Stimulated activated CD8-positive, alpha-beta memory T cell treated with anti-CD3 and anti-CD28 coated beads, Interleukin-7, amount 100 ng/mL, for 24 hours (primary cell): ENCODE measurements at places on chromosomes 2 and 18.

DNA sequence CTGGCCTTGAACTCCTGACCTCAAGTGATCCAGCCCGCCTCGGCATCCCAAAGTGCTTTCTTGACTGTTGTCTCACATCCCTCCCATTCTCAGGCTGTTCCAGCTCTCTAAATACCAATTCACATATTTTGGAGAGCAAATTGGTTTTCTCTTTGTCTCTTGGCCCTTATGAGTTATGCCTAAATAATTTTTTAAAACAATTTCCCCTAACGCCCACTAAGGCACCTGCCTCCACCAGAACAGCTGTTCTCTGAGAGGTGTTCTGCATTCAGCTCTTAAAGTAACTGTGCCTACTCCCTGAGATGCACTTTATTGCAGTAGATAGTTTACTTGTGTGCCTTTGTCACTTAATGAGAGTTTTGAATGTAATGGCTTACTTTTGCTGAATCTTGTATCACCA is 6.9 kb downstream of the CCDC195 start:
- no peak for DNase-seq

DNA sequence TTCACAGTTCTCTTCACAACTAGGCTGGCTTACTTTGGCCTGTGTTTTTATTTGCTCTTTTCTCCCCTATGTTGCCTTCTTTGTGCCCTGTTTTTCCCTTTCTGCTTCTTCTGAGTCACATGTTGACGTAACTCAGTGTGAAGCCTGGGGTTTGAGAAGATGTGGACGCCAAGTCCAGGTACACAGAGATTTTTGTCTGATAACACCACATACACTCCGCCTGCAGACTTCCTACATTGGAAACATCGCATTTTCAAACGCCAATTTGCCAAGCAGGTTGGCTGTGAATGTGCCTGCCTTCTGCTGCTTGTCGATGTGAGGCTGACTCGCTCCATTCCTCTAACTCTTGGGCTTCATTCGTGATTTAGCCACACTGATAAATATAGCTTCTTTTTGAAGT is 62.6 kb upstream of the FN1 start:
- no peak for DNase-seq

DNA sequence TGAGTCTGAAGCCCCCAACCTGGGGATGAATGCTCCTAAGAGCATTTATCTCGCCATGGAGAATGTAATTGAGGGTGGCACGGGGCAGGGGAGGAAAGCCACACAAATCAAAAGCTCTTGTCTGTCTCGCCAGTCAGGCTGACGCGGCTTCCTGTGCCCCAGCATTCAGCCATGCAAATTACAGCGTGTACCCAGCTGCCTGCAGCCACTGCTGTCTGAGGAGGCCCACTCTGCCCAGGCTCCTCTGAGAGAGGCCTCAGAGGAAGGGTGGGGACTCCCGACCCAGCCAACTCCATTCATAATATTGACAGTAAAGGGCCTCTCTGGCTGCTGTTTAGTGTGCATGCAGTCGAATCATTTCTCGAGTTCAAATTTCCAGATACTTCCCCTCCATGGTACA is 22.0 kb downstream of the SMAD7 start:
- DNase-seq: peak; percentile 39

GRCh38 chr2:240514631-240515030 is 43.2 kb downstream of the ANKMY1 start:
- DNase-seq: no peak

GRCh38 chr2:134647607-134648256 is 71.1 kb downstream of the TMEM163 start:
- DNase-seq: no peak

DNA sequence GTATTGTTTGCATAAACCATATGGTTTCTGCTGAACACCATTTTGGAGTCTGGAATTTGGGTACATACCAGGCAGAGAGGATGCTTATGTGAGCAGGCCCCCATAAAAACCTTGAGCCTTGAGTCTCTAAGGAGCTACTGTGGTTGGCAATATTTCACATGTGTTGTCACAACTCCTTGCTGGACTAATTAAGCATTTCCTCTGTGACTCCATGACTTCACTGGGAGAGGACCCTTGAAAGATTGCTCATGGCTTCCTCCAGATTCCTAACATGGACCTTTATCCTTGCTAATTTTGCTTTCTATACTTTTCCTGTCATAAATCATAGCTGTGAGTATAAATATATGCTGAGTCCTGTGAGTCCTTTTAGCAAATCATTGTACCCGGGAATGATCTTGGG is 7.6 kb upstream of the COQ10B start:
- DNase-seq: no peak

GRCh38 chr2:128270672-128271596 is 47.7 kb downstream of the HS6ST1 start:
- no peak for DNase-seq

DNA sequence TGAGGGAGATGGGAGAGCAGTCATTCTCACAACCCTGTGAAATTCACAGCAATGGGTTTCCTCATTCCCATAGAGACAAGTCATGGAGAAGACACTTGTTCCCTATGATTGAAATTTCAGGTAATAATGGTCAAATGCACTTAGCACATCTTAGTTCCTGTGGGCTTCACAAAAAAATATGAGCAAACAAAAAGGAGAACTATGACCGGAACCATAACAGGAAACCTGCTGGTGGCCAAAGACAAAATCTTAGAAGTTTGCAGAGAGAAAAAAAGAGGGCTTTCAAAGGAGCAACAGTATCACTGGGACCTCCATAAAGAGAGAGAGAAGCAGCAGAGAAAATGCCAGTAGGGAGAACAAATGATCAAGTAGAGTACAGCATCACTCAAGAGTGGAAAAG is 138.9 kb upstream of the APCDD1 start:
- DNase-seq: no peak

DNA sequence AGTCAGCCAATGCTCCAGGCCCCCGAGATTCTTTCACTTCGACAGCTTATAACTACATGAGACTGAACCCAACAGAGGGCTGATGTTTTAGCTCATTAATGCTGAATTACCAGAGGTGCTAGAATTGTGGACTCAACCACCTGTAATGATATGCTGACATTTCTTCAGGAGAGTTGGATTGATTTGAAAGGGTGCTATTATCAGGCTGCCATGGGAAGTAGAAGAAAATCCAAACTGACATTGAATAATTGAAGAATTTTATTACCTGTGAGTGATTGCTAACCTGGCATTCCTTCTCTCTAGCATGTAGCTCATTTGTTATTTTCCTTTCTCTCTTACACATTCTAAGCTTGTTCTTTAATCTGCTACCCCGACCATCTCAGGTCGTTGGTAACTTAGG is 488.8 kb downstream of the PID1 start:
- no peak for DNase-seq

DNA sequence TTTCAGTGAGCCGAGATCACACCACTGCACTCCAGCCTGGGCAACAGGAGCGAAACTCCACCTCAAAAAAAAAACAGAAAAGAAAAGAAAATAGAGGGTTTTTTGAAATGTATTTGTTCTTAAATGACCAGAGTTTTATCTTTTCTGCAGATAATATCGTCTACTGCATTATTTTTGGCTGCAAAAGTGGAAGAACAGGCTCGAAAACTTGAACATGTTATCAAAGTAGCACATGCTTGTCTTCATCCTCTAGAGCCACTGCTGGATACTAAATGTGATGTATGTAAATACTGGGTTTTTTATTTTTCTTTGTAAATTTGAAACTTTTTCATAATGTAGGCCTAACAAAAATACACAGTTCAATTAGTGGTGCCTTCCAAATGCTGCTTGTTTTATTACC is 18.1 kb downstream of the CCNT2 start:
- no peak for DNase-seq

GRCh38 chr2:54052825-54053718 is 62.3 kb upstream of the ACYP2 start:
- DNase-seq: no peak

GRCh38 chr2:46747297-46747818 is 168.2 kb downstream of the MCFD2 start:
- DNase-seq: no peak

DNA sequence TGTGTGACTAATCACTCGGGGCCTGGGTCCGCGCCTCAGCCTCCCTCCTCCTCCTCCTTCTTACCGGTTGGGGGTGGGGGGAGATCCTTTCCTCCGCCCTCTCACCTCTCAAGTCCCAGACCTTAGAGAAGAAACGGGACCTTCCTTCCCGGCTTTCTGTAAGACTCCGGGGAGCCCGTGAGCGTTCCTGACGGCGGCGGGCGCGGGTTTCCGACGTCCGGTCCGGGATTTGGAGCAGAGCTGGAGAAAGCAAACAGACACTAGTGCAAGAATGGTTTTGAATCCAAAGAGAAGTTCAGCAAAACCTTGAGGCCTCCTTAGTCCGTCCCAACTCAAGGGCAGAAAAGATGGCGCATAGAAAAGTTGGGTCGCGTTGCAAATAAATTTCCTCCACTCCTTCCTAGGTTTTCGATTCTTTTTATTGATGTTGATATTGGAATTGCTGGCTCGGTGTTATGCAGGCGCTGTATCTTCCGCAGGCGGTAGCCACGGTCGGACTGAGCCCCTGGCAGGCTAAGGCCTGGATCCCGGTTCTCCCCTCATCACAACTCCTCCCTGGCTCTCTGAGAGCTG is 2.0 kb downstream of the DLX1 start:
- no peak for DNase-seq

- DNase-seq: no peak
Measured at GRCh38 chr18:66949419-66949818, 345.5 kb upstream of the CDH19 start.

DNA sequence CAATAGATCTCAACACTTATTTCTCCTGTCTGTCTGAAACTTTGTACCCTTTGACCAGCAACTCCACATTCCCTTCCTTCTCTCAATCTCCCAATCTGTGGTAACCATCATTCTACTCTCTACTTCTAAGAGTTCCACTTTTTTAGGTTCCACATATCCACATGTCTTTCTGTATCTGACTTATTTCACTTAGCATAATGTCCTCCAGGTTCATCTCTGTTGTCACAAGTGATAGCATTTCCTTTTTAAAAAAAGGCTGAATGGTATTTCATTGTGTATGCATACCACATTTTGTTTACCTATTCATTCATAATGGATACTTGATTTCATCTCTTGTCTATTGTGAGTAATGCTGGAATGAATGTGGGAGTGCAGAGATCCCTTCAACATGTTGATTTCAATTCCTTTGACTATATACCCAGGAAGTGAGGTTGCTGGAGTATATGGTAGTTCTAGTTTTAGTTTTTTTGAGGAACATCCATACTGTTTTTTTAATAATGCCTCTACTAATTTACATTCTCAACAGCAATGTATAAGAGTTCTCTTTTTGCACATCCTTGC is 18.8 kb upstream of the MMADHC start:
- DNase-seq: no peak

DNA sequence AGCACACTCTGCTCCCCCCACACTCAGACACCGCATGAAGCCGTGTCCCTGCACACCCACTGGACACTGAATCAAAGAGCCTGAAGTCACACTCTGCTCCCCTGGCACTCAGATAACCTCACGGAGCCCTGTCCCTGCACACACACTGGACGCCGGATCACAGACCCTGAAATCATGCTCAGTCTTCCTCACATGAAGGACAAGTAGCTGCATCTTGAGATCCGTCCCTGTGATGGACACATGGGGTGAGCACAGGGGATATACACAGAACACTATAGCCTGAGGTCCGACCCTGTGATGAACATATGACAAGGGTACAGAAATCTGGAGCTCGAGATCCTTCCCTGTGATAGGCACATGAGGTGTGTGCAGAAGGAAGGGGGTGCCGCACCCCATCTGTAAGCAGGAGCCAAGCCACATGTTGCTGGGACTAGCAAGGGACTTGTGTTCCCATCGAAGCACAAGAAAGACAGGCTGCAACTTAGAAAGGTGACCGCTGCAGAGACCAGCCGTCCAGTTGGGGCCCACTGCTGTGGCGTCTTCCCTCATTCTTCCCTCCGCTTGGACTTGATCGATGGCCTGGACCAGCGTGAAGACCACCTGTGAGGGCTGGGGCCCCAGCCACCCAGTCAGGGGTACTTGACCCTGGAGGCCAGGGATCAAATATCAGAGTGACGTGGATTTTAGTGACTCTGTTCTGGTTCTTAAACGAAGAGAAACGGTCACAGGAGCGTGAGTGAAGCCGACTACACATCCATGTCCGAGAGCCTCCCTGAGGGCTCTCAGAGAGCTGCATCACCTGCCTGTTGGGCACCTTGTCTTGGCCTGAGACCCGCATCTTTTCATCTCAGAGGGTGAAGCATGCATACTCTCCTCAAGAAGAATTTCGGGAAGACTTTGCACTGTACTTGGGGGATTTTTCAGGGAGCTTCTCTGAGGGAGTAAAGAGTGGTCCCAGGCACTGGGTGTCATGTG is 391.7 kb upstream of the SALL3 start:
- no peak for DNase-seq

DNA sequence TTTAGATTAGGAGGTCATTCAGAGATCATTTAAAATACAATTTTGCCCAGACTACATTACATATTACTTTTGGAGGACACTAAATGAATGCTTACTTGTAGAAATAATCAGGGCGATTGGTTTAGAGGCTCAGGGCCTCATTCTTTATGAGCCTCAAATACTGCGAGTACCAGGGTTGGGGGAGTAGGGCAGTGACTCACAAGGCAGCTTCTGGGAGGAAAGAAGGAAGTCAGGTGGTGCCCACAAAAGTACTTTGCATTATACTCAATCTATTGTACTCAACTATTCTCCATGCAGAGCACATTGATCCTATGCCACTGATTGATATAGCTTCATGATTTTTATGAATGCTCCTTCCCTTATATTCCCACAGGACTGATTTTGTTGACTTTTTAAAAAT is 166.9 kb downstream of the SOCS6 start:
- DNase-seq: no peak

GRCh38 chr2:211367711-211368110 is 811.3 kb downstream of the CPS1 start:
- DNase-seq: no peak

DNA sequence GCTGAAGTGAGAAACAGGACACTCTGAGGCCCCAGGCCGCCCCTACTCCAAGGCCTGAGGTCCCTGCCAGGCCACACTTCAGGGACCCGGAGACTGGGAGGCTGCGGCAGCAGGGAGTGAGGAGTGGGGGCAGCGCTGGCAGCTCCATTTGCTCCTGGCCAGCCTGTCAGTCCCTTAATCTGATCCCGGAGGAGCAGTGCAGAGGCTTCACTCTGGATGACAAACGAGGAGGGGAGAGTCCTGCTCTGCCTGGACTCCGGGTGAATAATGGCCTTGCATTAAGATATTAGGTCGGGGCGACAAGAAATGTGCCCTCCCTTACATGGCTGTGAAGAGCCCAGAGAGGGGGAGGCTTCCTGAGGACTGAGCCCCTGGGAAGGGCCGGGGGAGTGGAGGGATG is 14.3 kb upstream of the PRSS56 start:
- no peak for DNase-seq

- no peak for DNase-seq
Measured at GRCh38 chr2:150309311-150310080, 178.0 kb downstream of the RND3 start.

GRCh38 chr18:39208729-39209128 is 1643.1 kb upstream of the CELF4 start:
- DNase-seq: no peak

DNA sequence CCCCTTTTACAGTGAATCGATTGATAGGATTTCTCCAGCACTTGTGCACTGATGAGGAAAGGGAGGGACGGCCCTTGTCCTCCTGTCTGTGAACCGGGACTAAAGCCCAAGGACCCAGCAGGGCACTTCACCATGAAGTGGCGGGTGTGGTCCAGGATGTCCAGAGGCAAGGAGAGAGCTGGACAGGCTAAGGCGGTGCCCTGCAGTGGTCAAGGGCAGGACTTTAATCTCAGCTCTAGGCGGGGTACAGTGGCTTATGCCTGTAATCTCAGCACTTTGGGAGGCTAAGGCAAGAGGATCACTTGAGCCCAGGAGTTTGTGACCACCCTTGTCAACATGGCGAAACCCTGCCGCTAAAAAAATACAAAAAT is 28.2 kb upstream of the SEMA4C start:
- no peak for DNase-seq

GRCh38 chr2:134127496-134127895 is 126.4 kb upstream of the MGAT5 start:
- DNase-seq: no peak
